ENCODE measurements at places on chromosomes 5 and 9.

- no peak for DNase-seq
Measured at GRCh38 chr5:15902066-15902465, 277.5 kb downstream of the MARCHF11 start.

DNA sequence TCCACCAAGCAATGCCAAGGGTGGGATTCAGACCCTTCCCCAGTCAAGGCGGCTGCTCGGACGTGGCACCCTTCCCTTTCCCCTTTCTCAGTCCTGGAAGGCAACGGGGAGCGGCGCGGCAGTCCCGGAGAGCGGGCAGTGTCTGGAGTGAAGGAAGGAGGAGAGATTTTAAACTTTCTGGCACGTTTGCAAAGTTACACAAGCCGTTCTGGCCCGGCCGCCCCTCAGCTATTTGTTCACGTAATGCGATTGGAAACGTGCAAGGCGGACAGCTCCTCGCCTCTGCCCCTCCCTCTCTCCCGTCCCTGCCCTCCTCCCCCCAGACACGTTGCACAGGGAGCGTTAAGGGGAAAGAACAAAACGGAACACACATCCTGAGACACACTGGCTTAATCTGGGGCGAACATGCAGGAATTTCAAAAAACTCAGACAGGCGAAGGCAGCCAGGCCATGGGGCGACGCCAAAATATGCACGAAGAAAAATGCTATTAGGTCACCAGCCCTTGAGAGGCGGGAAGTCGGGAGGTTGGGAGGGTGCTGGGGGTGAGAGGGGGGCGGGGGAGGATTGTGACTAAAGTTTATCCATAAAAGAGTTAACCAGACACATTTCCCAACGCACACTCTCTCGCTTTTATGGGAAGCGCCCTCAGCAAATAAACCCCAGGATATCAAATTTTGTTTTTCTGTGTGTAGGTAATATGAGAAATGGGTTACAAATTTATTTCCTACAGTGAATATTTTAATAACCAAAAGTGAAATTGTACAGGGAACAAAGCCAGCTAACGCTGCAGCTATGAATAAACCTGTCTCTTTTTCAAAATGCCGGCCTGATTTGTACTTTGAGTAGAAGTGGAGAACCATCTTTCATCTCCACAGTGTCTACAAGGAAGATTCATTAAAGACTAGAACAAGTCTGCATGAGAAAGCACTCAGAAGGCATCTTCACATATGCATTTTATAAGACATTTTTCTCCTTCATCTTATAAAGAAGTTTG is at the start of gene LOX:
LOX (minus strand) TSS at position 144 of the 995 bp plus-strand sequence. CDS start 274 bp downstream, outside the sequence.
- DNase-seq = no peak

DNA sequence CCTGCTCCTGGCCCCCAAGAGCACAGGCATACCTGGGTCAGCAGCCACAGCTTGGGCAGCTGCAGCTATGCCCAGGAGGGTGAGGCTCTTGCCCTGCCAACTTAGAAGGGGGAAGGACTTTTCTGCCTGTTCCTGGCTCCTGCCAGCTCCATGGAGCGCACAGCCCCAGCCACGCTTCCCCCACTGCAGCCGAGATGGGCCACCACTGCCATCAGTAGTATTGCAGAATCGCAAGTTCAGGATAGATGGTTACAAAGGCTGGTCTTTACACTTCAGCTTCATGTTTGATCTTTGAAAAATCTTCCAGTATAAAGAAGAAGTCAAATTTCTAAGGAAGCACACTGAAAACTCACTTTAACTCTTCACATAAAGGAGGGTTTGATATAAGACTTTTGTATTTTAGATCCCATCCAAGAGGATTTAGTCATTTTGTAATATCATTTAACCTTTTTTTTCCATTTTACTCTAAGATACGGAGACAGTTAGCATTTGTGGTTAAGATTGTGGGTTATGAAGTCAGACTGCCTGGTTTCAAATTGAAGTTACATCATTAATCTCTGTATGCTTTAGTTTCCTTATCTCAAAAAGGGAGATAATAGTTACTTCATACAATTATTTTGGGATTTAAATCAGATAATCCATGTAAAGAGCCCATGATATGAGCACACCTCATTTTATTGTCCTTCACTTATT is 81.8 kb downstream of the NLN start:
- no peak for DNase-seq

DNA sequence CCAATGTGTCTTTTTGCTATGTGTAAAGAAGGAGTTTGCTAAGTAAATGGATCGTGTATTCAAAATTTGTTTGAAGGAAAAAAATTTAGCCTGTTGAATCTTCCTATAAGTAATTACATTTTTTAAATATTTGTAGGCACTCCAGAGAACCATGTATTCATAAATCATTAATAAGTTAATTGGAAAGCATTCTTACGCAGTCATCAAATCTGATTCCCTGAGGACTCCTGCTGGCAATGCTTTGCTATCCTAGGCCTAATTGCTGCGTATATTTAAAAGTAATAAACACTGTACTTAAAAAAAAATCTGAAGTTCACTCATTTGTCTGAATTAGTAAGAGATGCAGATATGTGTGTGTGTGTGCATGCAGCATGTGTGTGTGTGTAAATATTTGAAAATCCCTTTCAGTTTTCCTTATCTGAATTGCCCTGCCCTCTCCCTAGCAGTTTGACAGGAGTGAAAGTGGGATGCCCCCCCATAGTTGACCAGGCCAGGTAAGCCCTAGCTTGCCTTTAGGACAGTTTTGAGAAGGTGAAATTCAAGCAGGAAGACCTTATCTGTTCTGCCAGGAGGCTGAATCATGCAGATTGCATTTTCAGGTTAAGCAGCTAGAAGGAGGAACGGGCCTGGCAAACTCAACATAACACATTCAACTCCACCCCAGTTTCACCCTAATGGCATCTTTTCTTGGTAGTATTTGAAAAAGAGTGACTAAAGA is 81.2 kb upstream of the DNAH5 start:
- no peak for DNase-seq

DNA sequence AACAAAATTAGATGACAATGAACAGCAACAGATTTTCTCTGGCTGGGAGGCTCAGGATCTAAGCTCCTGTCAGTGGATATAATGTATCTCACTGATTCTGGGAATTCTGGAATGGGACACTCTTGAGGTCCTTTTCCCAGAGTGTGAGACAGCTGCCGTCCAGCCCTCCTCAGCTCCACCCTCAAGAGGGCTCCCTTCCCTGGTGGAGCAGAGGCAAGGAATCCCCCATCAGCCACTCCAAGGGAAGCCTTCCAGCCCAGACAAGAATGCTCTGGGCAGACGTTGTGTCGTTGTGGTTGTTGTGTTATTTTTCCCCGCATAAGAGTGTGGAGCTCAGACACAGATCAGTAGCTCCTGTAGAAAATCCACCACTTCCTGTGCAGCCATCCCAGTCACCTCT is 47.7 kb upstream of the ATP10B start:
- DNase-seq = no peak

- DNase-seq = no peak
Measured at GRCh38 chr9:89742660-89743059, 137.8 kb downstream of the GADD45G start.

DNA sequence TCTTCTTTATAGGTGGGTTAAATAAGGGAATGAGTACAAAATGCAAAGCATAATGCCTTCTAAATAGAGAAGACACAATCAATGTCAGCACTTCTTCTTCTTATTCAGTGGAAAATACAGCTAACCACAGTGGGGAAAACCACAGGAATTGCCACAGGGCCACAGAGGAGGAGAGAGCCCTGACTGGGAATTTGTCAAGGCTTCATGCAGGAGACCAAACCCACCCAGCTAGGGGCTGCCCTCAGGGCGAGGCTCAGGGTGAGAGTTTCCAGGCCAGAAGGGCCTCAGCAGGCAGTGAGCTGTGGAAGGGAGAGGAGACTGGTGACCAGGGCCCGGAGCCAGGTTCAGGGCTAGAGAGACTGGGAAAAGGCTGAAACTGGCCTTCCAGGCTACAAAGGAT is 279.1 kb downstream of the MSX2 start:
- no peak for DNase-seq

- no peak for DNase-seq
Measured at GRCh38 chr5:170161069-170161468, 55.4 kb downstream of the FOXI1 start.

- no peak for DNase-seq
Measured at GRCh38 chr9:95189251-95190098, 128.0 kb downstream of the FANCC start.

- no peak for DNase-seq
Measured at GRCh38 chr9:14967450-14968321, 57.5 kb upstream of the FREM1 start.

DNA sequence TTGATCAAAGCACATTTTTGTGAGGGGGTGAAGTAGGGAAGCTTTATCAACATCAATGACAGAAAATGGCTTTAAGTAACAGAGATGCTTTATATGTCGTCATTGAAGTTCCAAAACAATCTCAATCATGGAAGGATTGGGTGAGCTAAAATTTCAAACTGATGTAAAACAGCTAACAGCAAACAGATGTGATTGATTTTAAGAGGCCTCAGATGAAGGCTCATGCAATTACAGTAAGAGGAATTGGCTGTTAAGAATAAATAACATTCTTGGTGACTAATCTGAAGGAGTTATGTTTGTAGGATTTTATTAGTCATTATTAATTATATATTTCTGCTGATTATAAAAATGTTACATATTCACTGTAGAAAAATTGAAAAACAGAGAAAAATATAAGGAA is 63.5 kb upstream of the PUM3 start:
- DNase-seq = no peak

GRCh38 chr5:56617998-56618397 is 197.4 kb upstream of the MAP3K1 start:
- no peak for DNase-seq

DNA sequence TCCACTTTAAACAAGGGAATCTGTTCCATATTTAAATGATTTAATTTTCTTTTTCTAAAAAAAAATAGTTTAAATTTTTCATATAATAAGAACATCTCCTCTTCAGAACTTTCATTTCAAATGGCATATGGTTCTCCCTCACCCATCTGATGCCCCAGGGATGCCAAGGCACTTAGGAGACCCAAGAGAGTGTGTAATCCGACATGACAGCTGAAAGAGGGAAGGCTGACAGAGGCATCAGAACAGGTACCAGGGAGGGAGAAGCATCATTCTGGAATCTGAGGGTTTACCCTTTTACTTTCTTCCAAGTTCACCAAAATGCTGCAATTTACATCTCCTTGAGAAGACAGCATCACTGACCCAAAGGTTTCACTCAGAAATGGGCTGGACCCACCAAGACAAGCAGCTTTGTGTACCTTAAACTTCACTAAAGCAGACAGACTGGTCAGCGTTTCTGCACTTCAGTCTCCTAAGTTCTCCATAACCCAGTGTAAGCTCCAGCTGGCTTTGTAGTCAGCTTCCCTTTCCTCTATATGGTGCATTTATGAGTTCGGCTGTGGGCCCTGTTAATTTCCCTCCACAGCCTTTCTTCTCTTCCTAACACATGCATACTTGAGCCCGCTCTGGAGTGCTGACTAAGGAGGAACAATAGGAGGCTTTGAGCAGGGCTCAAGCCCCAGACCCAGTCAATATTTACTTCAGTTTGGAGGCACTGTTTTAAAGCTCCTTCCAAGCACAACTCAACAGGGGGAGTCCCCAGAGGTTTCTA is 17.7 kb downstream of the EFNA5 start:
- no peak for DNase-seq

DNA sequence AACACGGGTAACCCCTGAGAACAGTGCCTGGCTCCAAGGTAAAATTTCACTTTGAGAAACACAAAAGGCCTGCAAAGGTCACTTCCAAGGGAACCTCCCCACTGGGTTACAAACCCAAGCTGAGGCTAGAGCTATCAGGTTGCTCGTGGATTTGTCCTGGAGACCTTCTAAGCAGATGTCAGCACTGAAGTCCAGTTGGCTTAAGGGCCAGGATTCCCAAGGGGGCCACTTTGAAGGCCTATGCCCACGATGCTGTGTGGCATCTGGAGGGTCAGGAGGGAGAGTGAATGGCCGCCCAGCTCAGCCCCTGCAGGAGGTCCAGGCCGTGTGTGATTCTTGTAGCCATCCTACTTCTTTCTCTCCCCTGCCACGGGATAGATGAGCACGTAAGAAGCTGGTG is 100.2 kb upstream of the FSTL4 start:
- DNase-seq = no peak

- DNase-seq = no peak
Measured at GRCh38 chr9:112104901-112105300, 70.2 kb downstream of the SUSD1 start.

DNA sequence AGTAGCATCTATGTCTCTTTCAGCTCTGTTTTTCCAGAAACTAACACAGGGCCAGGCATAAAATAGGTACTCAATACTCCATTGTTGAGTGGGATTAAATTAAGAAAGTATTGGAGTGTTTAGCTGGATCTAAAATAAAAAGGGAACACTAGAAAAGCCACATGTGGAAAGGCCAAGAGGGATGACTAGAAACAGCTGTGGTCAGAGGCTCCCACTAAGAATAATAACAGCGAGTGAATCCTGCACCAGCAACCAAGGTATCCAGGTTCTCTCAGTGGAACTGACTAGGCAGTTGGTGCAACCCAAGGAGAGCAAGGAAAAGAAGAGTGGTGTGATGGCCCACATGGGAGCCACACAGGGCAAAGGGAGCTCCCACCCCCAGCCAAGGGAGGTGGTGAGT is 31.5 kb upstream of the RGMB start:
- DNase-seq = no peak

DNA sequence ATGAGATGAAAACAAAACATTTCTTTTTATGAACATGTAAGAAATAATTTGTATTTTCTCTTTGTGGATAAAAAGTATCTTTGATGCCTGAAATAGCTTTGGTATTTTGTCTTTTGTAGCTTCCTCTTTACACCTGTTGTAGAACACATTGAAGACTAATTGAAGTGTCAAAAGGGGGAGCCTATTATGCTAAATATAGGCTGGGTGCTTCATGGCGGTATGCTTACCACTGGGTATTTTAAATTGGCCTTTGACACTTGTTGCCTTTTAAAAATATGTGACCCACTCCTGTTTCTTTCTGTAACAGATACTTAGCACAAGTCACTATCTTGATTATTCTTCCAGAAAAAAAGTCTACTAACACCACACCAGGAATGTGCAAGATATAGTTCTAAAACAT is 226.4 kb downstream of the KIAA0825 start:
- no peak for DNase-seq

- no peak for DNase-seq
Measured at GRCh38 chr9:34477541-34477940, 18.9 kb downstream of the DNAI1 start.

- no peak for DNase-seq
Measured at GRCh38 chr5:43619380-43619779, 16.4 kb downstream of the NNT start.

GRCh38 chr9:86413971-86414880 is 60.0 kb upstream of the TUT7 start:
- peak; percentile 11 for DNase-seq

DNA sequence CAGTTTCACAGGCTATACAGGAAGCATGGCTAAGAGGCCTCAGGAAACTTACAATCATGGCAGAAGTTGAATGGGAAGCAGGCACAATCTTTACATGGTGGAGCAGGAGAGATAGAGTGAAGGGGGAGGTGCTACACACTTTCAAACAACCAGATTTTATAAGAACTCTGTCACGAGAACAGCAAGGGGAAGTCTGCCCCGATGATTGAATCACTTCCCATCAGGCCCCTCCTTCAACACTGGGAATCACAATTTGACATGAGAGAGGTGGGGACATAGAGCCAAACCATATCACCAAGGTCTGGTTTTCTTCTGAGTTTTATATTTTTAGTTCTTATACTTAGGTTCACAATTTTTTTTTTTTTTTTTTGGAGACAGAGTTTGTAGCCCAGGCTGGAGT is 16.1 kb downstream of the ZCCHC9 start:
- no peak for DNase-seq
